Activated T-cell treated with anti-CD3 and anti-CD28 coated beads for 4 hours (primary cell): ENCODE measurements at places on chromosomes 11 and 22.

GRCh38 chr11:110490886-110491285, 61.1 kb downstream of the FDX1 start:
- no peak for DNase-seq

DNA sequence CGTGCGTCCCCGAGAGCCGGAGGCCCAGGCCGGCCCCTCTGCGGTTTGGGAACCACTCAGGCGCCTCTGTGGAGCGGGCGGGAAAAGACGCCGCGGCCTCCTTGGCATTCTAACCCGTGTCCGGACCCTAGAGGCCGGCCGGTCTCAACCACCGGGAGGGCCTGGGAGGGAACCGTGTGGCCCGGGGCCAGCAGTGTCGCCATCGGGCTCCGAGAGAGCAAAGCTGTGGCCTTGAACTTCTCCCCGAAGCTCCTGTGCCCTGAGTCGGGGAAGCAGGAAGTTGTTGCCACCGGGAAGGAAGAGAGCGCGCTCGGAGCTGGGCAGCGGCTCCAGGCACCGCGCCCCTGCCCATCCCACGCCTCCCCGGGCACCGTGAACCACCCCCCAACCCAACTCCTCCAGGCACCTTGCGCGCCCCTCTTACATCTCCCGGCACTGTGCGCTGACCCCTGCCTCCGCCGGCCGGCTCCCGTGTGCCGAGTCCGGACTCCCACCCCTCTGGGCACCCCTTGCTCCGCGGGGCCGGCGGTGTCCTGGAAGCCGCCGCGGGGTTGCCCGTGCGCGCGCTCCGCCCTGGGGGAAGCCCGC, 80.0 kb upstream of the PPARA start:
- DNase-seq, result no peak

GRCh38 chr11:82004537-82005213, 729.0 kb downstream of the FAM181B start:
- DNase-seq, result no peak

- DNase-seq, result no peak
Observed at GRCh38 chr11:70525006-70525405, 126.7 kb downstream of the CTTN start.

- DNase-seq, result no peak
Observed at GRCh38 chr11:75549370-75549958, 12.6 kb upstream of the SERPINH1 start.

DNA sequence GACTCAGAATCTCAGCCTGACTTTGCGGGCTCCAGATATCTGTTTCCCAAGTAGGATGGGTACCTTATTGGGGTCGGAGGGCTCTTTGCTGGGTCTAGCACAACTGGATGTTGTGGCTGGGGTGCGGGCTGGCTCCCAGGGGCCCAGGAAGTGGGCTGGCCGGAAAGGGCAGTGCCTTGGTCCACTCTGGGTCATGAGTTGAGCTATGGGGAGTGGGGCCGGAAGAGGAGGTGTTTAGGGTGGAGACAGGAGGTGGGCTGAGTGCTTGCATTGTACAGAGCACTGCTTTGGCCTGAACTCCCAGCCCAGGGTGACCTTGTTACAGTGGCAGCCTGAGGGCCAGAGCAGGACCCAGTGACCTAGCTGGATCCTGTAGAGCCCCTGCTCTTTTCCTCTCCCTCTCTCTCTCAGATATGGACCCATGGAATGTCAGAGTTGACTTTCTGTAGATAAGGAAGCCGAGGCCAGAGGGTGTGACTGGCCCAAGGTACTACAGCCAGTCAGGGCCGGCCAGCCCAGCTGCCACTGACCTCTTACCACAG, 13.2 kb downstream of the PHLDB1 start:
- DNase-seq, result no peak

DNA sequence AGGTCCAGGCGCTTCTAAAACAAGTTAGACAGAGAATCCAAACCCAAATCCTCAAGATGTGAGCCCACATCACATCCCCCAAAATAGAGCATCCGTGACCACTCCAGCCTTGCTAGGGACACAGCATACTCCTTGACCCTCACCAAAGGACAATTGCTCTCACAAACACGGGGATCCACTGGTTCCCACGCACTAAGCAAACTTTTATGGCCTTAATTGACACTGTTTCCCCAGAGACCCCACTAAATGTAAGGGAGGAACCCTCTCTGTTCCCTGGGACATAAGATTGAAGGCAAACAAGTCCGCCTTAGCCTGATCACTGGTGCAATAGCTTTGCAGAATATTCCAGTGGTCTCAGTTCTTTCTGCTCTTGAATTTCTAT, 20.1 kb downstream of the ZNF74 start:
- DNase-seq, result no peak

GRCh38 chr11:116980136-116980793, 118.0 kb downstream of the SIK3 start:
- DNase-seq, result no peak
